Activated B cell treated with CpG ODN at 0.5 μM for 24 hours (primary cell): ENCODE measurements at places on chromosomes 13 and 19. TPM values are rescaled to one million over a fixed set of nuclear protein-coding genes. Genes with fewer than 3 reads are reported as not detected.

DNA sequence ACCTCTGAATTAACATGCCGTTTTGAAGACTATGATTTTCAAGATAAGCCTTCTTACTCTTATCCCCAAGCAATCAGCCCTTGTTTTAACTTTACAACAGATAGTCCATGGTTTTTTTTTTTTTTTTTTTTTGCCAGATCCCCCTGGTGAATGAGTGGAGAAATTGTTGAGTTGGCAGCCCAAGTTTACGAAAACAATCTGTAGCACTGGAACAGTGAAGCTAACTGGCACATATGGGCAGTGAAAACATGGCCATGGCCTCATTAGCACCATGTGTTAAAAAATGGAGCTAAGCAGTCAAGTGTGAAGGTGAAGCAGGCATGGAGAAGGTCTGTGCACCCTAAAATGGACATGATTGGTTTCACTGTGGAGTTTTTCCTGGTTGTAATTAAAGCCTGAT, 812.1 kb upstream of the MIR17HG start:
- DNase-seq: no peak

DNA sequence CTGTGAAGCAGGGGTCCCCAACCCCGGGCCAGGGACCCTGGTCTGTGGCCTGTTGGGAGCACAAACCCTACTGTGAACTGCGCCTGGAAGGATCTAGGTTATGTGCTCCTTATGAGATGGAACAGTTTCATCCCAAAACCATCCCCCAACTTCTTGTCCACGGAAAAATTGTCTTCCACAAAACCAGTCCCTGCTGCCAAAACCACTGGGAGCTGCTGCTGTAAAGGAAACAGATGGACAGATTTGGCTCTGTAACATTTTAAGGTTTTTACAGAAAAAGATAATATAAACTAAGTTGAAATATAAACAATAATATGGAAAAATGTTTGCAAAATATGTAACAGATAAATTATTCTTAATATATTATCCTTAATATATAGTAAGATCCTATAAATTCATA, 73.7 kb downstream of the COG6 start:
- no peak for DNase-seq

Gene ZNF527
- 6.3 and 8.1 TPM in 2 replicates for total RNA-seq

Gene APC2
- 0.42 and 0.59 TPM in 2 replicates for total RNA-seq

Gene CGB2
- not detected in 2 replicates for total RNA-seq

Gene CLDN10
- not detected in 2 replicates for total RNA-seq

DNA sequence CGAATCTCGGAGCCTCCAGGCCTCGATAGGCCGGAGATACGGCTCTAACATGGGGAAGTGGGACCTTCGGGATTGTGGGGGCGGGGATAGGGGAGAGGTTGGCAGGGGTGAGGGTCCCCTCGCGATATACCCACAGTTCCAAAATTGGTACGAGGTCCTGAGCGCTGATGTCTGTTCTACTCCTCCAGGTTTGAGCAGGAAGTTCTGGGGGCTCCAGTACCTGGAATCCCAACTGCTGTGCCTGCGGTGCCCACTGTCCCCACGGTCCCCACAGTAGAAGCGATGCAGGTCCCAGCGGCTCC, 447 bp downstream of the RBM42 start:
- DNase-seq: no peak

Gene CYP2F1
- total RNA-seq: not detected in 2 replicates

Gene GAMT
- 6.9 and 8.8 TPM in 2 replicates for total RNA-seq

DNA sequence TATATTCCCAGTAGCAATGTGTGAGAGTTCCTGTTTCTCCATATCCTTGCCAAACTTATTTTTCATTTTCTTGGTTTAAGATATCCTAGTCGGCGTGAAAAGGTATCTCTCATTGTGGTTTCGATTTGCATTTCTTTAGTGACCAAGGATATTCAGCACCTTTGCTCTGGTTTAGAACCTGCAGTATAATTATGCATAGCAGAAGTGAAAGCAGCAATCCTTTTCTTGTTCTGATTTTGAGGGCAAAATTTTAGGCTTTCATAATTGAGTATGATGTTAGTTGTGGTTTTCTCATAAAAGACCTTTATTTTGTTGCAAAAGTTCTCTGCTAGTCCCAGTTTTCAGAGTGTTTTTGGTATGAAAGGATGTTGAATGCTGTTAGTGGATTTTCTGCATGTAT, 491.0 kb downstream of the FGF9 start:
- no peak for DNase-seq

DNA sequence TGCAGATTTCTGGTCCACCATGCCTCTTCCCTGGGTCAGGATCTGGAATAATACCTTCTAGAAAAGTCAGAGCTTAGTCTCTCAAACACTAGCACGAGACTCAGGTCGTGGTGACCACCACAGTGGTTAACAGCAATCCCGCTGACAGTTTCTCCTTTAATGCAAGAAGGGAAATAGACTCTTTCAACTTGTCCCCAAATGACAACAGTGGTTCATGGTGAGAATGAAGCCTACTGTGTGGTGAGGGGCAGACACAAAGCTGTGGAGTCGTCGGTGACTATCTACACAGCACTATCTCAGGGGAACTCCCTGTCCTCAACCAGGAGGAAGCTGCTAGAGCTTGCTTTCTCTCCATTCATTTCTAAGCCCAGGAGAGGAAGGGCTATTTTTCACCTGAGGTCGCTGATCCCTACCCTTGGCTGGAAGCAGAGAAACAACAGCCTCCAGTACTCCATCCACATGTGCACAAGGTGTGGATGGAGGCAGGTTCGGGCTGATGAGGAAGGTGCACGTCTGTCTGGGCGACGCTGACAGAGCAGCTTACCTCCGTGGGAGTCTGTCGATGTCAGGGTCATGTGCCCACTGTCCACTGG, 72.4 kb downstream of the STK24 start:
- no peak for DNase-seq

GRCh38 chr13:46332772-46333171, 54.3 kb downstream of the RUBCNL start:
- DNase-seq: no peak

Gene KCNRG
- total RNA-seq: 1.9 and 3.1 TPM in 2 replicates

- no peak for DNase-seq
Measured at GRCh38 chr13:75934889-75935288, 298.8 kb downstream of the LMO7 start.

Gene GPR12
- total RNA-seq: not detected in 2 replicates

Gene NCAN
- not detected in 2 replicates for total RNA-seq

Gene IZUMO1
- total RNA-seq: not detected in 2 replicates

DNA sequence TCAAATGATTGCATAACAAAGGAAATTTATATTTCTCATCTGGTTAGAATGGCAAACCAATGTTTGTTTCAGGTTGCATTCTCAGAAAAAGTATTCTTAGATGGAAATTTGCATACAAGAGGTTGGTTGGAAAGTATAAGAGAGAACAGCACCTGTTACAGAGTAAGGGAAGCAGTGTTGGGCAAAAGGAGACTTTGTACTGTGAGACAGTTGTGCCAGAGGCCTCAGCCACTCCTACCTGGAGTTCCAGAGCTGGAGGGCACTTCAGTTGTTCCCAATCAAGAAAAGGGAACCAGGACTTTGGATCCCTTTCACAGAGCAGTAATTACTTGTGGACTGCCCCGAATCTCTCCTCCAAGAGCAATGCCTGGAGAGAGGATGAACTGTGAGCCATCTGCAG, 81.8 kb downstream of the SPRY2 start:
- no peak for DNase-seq

DNA sequence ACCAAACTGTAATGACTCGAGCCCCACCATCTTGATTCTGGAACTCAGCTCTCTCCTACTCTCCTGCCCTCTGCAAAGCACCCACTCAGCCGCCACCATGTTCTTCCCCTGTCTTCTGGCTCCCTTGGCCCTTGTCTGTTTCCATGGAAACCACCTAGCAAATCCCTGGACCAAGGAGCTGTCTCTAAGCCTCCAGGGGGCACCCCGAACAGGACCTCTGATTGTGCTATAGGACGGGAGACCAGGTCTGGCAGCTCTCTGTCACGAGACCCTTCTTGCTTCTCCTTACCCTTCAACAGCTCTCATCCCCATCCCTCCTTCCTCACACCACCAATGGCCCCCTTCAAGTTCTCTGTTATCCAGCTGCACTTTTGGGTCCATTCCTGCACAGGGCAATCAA, 277.7 kb upstream of the ZNF507 start:
- DNase-seq: no peak

GRCh38 chr13:96803456-96804100, 190.7 kb downstream of the OXGR1 start:
- DNase-seq: no peak
